ENCODE measurements at places on chromosomes 7 and 10.
A peak's percentile ranks its signal among the peaks of the same experiment; 100 is the strongest.

- DNase-seq, result no peak
Observed at GRCh38 chr7:134431815-134432214, 27.1 kb downstream of the AKR1B1 start.

DNA sequence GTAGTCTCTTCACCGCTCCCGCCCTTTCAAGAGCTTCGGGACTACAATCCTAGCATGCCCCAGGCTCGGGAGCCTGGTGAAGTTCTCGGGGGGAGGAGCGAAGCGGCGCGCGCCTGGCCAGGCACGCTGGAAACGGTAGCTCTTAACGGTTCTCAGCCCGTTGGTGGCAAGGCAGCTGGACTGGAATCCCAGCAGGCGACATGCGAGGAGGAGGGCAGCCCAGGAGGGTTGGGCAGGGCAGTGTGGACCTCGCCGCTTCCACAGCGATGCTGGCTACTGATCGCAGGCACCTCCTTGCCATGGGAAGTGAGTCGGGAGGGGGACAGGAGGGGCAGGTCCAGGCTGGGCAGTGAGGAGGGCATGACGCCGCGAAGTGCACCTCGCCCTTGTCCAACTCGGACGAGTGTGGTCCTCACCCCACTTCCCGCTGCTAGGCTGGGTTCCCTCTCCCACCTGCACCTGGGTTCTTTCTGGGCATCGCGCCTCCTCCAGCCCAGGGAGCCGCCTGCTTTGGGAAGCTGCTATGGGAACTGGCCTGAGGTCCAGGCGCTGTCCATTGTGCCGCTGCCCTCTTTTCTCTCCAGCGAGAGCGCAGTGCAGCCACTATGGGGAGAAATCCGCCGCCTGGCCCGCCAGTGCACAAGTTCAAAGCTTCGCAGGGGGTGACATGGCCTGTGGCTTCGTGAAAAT lies 367.8 kb upstream of the NUPR2 start:
- DNase-seq, result no peak

- no peak for DNase-seq
Observed at GRCh38 chr7:112300831-112301407, 94.4 kb downstream of the ZNF277 start.

DNA sequence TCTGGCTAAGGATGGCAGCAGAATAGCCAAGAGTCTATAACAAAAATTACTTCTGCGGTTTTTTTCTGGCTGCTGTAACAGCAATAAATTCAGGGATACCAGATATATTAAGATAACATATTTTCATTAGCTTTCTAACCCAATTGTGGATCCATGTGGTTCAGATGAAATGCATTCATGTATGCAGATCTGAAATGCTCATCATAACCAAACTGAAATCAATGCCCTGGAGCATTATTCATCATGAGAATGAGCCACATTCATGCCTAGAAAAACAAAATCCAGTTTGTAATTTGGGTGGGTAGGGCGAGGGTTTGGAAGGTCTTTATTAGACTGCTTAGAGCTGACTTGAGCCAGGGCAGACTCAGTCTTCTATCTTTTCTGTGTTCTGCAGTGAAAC lies 69.8 kb upstream of the SEMA3A start:
- DNase-seq, result no peak

GRCh38 chr7:95242266-95242665 lies 82.1 kb downstream of the PON1 start:
- DNase-seq, result no peak

DNA sequence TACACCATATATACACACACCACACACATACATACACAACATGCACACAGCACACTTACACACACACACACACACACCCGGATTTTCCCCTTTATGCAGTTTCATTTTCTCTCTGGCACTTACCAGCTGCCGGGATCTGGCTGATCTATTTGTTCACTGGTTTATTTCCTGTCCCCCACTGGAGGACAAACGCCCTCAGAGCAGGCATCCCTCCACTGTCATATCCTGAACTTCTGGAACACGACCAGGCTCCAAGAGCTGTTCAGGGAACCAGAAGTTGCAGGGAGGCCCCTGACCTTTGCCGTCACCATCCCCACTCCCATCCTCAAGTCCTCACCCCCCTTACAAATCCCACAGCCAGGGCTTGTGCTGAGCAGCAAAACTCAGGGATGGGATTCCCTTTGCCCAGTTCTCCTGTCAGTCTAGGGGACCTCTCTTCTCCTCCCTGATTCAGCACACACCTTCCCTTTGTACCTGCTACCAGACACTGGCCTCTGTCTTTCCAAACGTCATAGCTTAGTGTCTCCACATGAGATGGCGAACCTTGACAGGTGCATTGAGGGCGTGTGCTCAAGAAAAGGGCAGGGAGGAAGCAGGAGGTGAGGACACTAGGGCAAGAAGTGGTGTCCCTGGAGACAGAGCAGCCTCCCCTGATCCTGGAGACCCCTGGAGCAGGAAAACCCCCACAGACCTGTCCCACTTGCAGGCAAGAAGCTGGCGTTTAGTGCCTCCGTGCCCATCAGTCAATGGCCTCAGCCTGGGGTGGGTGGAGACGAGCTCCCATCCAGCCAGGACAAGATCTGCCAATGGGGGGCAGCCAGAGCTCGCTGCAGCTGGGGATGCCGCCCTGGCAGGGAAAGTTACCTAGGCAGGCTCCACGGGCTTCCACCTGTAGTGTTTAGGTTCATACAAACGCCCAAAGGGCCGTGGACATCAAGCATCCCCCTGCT lies 12.7 kb upstream of the DOCK1 start:
- DNase-seq, result no peak

GRCh38 chr7:93390660-93391059 lies 158.5 kb downstream of the VPS50 start:
- DNase-seq, result no peak

GRCh38 chr7:150665896-150666295 lies 19.6 kb upstream of the GIMAP2 start:
- peak; percentile 1 for DNase-seq

DNA sequence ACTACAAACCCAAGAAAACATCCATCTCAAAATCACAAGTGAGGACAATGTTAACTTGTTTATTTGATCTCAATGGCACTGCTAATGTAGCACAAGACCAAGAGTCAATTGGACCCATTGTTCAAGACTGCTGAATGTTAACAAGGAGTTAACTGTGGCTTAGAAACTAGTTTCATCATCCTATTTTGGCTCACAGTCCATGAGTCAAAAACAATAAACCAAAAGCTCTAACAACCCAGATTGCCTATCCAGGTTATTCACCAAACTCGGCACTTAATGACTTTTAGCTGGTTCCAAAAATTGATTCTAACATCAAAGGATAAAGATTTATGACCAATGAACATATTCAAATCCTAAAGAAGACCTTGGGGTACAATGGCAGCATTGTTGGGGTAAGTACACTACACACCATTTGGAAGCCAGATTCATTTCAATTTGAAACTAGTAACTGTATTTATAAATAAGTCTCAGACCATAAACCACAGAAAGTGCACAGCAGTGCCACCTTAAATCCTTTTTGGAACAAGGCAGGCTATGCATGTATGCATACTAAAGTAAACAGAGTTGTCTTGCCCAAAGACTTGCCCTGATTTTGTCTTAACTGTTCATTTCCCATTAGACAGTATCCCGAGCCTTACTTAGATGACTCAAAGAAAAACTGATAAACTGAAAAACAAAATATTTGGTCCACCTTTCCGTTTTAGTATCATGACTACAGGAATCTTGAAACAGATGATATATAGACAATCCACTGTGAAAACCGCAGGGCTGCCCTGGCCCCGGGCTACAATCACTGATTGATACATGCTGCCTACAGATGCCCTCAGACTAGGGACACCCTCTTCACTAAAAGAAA lies 84.5 kb downstream of the SRPK2 start:
- DNase-seq, result no peak

DNA sequence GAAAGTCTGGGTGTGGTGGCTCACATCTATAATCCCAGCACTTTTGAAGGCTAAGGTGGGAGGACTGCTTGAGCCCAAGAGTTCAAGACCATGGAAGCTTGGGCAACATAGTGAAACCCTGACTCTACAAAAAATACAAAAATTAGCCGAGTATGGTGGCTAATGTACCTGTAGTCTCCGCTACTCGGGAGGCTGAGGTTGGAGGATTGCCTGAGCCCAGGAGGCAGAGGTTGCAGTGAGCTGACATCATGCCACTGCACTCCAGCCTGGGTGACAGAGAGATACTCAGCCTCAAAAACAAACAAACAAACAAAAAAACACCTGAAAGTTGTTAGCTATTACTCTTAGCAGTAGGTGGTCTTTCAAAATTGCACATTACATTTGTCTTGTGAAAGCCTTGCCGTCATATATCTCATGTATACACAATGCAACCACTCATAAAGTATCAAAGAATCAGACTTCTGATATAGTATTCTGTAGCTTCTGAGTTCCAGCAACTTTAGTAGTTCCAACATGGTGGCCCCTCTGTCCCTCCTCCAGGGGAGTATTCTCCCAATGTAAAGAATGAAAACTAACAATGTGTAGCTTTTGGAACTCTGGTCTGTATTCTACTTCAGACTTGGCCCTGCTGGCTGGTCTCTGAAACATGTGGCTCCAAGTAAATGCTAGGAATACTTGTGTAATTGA lies 101.5 kb downstream of the ZNF92 start:
- DNase-seq, result no peak

DNA sequence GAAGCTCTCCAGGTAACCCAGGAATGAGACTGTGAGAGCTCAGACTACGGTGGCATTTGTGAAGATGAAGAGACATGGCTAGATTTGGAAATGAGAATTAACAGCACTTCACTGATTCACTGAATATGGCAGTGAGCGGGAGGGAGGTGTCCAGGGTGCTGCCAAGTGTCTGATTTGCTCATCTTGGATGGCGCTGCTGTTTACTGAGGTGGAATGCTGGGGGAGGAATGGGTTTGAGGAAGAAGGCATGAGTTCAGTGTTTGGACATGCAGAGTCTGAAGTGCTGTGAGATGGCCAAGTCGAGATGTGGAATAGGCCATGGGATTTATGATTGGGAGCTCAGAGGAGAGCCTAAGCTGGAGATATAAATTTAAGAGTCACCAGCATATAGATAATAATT lies 437.1 kb upstream of the NPVF start:
- DNase-seq, result no peak

DNA sequence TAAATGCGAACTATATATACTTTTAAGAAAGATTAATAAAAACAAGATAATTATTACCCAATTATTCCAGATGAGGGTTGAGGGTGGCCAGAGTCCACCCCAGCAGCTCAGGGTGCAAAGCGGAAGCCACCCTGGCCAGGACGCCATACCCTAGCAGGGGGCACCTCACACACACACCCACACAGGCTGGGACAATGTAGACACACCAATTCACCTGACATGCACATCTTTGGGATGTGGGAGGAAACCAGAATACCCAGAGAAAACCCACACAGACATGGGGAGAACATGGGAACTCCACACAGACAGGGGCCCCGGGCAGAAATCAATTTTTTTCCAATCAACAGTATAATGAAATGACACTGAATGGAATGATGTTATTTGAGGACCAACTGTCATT lies 86.0 kb downstream of the RTKN2 start:
- DNase-seq, result no peak

DNA sequence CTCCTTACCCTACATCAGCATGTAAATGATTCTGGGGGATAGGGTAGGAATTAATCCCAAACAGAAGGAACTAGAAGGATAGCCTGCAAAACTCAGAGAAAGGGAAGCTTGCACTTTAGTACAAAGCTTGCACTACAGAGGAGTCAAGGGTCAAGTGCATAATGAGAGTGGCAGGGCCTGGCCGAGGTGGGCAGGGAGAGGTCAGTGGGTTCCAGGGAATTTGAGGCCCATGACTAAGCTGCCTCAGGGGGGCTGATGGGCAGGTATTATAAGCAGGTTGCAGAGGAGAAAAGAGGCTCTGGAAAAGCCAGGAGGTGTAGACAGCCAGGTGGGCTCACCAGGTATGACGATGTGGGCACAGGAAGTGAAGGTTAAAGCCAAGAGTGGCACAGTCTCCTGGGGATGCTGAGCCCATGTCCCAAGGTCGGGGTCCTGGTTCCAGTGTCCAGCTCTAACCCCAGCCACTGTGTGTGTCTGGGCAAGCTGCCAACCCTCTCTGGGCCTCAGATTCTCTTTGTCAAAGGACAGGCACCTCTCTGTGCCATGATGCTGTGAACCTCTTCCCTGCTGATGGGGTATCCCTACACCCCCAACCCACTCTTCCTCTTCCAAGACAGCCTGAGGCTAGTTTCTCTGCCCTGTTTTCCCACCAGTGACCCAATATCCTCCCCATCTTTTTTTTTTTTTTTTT lies 32.0 kb upstream of the ELN start:
- no peak for DNase-seq

DNA sequence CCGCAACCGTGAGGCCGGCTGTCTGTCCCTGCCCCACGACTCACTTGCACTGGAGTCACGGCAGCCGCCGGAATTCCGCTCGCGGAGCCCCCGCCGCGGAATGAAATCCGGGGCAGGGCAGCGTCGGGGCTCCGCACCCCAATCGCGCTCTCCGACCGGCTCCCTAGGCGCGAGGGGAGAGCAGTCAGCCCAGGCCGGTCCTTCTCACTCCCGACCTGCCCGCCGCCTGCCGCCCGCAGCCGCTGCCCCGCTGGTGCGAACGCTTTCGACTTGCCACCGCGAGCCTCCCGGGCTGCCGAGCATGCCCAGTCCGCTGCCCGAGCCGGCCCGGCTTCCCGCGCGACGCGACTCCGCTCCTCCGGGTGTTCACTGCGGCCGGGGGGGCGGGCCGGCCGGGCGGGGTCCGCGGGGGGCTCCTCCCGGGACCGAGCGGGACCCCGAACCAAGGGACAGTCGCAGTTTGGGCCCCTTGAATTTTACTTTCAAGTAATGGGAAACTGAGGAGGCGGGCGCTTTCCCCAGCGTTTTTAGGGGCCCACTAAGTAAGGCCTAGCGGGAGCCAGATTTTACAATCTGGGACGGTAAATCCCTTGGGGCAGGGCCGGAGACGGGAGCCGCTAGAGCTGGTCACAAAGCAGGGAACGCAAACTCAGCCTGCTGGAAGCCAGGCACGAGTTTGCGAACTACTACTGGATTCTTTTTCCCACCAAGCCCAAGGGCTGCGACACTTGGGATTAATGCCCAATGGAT lies at the start of gene SGMS1:
TSS of gene SGMS1 (minus strand) at position 294 of the 750 bp plus-strand sequence. CDS start 279,842 bp downstream, outside the sequence.
- peak; percentile 94 for DNase-seq

DNA sequence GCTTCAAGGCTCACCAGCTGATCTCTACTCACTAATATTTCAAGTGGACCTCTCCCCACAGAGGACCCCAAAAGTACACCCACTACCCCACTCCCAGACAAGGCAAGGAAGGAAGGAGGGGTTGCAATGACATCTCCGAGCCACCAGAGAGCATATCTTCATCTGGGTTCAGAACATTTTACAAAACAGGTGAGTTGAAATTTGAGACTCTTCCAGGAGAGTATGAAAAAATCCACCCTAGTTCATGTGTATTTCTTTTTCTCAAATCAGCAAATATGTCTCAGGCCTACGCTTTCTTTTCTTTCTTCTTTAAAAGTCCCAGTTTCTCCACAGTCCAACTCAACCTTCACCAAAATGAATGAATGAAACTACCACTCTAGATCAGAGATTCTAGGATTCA lies 61.9 kb downstream of the SGMS1 start:
- peak; percentile 59 for DNase-seq

GRCh38 chr10:52706332-52707070 lies 66.1 kb downstream of the MBL2 start:
- DNase-seq, result no peak

DNA sequence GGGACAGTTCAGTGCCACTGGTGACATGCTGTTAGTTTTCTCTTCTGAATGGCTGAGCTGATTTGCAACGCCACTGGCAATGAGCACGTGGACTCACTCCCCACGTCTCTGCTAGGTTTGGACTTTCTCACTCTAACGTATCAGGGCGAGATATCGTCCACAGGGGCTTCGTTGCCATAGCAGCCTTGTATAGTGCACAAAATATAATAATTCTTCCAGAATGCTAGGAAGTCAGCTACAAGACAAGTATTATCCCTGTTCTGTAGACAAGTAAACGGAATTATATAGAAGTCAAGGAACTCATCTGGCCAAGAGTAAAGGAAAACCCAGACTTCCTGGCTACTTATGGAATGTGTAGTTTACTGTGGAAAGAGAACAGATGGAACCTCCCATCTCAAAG lies 226.8 kb downstream of the ARHGAP21 start:
- no peak for DNase-seq
